Stimulated activated CD8-positive, alpha-beta memory T cell treated with anti-CD3 and anti-CD28 coated beads, Interleukin-7, amount 100 ng/mL, for 1 hour (primary cell): ENCODE measurements at places on chromosomes 2 and 18.

GRCh38 chr18:49447810-49448745 lies 12.4 kb downstream of the DYM start:
- no peak for DNase-seq

DNA sequence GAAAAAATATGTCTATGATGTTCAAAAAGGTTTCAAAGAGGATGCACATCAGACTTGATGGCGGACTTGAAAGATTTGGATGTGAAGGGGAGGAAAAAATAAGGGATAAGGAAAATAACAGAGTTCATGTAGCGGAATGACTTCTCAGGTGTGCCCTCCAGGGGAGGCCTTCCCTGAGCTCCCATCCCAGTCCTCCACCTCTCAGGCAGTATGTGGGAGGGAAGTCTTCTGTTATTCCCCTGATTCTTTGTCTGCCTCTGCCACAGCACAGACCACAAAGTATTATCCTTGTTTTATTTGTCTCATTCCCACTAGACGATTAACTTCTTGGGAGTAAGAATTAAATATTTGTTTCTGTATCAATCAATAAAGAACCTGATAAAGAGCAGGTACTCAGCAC lies 17.7 kb downstream of the COL5A2 start:
- no peak for DNase-seq

DNA sequence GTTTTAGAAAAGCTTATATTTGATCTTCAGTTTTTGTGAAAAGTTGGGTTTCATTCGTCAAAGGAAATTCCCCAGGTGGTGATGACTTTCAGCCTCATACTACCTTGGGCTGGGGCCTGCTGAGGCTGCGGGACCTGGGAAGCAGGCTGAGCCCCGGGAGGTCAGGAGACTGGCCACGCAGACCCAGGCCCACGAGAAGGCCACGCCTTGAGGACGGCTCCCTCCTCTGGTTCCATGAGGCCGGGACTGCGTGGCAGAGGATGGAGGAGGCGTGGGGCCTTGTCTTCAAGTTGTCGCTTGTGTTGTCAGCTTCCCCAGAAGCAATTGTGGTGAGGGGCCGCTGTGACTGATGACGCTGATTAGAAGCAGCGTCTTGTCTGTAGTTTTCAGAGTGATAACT lies 11.8 kb downstream of the CNDP2 start:
- no peak for DNase-seq

DNA sequence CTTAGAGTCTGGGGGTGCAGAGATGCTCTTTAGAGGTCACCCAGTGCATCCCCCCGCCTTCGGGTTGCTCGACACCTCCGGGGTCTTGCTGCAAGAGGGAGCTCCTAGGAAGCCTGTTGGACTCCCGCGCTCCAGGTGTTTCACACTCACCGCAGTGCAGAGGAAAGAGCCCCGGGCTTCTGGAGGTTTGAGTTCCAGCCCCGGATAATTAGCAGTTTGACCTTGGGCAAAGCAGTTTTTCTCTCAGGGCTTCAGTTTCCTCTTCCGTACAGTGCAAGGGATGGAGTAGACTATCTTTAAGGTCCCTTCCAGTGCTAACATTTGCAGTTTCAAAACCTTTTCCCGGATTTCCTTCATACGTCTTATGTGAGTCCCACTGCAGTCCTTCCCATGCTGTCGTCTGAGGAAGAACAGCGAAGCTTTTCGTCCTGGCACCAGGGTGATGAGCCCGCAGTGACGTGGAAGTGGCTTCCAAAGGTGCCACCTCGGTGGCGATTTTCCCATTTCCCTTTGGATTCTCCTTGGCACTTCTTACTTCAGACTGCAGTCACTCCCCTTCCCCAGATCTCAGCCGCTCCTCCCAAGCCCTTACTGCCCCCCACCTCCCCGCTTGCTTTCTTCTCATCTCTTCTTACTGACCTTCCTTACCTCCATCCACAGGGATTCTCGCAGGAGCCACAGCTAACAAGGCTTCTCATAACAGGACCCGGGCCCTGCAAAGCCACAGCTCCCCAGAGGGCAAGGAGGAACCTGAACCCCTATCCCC lies 585 bp downstream of the PNKD start:
- DNase-seq = no peak

DNA sequence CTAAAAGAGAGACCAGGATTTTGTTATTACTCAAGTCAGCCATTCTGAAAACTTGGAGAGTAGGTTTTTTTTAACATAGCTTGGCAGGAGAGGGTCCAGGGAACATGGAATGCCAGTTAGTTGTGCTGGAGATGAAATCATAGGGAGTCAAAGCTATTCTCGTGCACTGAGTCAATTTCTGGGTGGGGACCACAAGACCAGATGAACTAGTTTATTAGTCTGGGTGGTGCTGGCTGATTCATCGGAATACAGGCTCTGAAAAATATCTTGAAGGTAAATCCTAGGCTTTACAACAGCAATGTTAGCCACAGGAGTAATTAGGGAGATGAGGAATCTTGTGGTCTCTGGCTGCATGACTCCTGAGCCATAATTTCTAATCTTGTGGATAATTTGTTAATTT lies 921.4 kb downstream of the TRIB2 start:
- DNase-seq = no peak

- no peak for DNase-seq
Observed at GRCh38 chr2:153156743-153157142, 321.8 kb downstream of the RPRM start.

GRCh38 chr2:210544831-210545230 lies 11.6 kb upstream of the CPS1 start:
- no peak for DNase-seq

DNA sequence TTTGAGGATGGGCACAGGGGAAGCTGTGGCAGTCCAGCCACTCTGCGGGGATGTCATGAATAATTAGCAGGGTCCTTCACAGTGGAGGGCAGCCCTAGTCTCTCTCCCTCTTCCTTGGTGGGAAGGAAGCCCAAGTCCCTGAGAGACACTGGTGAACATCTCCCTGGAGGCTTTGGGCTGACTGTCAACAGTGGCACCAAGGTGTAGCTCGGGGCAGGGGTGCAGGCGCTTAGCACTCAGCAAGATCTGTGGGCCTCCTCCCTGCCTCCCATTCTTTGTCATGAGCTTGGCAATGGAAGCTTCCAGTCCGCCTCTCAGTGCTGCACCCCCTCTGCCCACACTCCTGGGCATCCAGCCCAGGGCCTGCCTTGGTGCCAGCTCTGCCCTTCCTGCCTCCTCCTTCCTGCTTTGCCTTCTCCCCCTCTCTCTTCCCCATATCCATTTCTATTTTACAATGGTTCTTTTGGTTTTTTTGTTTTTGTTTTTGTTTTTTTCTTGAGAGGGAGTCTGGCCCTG lies 59.4 kb downstream of the STEAP3 start:
- no peak for DNase-seq

- DNase-seq = no peak
Observed at GRCh38 chr2:105175231-105175630, 66.3 kb upstream of the GPR45 start.

- no peak for DNase-seq
Observed at GRCh38 chr2:236847023-236847422, 238.7 kb upstream of the COPS8 start.
